AG08396 (cell line): ENCODE measurements at places on chromosomes 7 and 10.

- DNase-seq = peak; percentile 38
Observed at GRCh38 chr10:99341860-99342490, 12.8 kb downstream of the CNNM1 start.

- no peak for DNase-seq
Observed at GRCh38 chr7:158858592-158859503, 2.5 kb downstream of the DYNC2I1 start.

DNA sequence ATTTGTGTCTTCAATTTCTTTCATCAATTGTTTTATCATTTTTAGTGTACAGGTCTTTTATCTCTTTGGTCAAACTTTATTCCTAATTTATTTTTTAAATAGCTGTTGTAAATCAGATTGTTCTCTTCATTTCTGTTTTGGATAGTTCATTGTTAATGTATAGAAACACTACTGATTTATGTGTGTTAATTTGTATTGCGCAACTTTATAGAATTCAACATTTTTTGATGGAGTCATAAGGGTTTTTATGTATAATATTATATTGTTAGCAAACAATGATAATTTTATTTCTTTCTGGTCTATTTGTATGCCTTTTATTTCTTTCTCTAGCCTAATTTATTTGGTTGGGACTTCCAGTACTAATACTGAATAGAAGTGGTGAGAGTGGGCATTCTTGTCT lies 181.2 kb downstream of the CCDC7 start:
- DNase-seq = no peak

- DNase-seq = no peak
Observed at GRCh38 chr7:144074374-144074773, 4.8 kb downstream of the OR2A25 start.

- DNase-seq = peak; percentile 52
Observed at GRCh38 chr10:60943316-60944057, 498 bp downstream of the RHOBTB1 start.

GRCh38 chr7:88927-89231 lies 103.5 kb upstream of the FAM20C start:
- DNase-seq = no peak

DNA sequence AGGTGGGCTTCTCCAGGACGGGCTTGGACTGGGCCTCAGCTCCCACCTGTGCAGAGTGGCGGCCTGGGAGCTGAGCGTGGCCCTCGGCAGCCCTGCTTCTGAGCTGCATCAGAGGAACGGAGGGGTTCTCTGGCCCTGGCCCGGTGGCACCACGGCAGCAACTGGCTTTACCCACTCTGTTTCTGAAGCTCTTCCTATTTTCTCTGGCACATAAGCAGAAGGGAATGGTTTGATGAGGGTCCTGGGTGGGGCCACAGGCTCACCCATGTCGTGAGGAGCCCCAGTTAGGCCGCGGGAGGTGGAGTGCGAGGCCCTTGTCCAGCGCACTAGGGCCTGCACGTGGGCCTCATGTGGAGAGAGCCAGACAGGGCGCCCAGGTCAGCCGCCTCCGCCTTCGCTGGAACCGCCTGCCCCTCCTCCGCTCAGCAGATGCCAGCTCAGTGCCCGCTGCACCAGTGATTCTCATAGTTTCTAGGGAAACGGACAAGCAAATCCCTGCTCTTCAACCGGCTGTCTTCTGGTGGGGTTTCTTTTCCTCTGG lies 284.0 kb downstream of the CELF2 start:
- no peak for DNase-seq

- DNase-seq = no peak
Observed at GRCh38 chr10:114278140-114278883, 39.3 kb downstream of the VWA2 start.
